ENCODE measurements at places on chromosomes 13 and 19.

DNA sequence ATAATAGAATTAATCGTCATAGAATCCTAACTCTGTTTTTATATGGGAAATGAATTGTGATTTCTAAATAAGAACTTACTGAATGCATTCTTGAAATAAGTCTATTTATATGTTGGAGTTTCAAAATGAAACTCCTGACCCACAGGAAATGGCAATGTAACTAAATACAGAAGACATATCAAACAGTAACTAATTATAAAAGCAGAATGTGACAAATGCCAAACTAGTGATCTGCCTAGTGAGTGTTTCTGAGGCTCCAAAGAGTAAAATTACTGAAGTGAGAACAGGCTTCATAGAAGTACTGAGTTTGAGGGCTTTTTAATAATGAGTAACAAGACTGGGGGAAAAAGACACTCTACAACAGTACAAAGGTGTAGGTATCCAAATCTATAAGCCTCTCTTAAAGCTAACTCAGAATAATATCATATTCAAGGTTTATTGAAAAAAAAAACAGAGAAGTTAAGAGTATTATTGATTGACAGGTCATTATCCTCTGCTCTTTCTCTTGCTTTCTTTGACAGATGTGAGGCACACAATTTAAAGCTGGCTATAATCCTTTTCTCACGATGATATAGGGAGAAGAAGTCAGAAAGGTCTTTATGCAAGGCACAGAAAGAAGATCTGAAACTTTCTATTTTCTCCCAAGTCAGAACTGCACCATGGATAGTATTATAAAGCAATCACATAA, 17.4 kb upstream of the ATXN8OS start:
- DNase-seq, result no peak

DNA sequence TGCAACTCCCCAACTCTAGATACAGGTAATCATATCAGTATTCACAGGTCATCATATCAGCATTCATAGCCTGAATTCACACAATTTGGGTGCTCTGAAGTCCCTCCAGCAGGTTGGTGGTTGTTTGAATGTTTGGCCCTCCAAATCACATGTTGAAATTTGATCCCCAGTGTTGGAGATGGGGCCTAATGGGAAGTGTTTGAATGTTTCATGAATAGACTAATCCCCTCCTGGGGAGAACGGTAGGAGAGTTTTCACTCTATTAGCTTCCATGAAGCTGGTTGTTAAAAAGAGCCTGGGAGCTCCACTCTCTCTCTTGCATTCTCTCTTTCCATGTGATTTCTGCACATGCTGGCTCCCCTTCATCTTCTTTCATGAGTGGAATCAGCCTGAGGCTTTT, 288.6 kb upstream of the PCDH9 start:
- DNase-seq, result no peak

DNA sequence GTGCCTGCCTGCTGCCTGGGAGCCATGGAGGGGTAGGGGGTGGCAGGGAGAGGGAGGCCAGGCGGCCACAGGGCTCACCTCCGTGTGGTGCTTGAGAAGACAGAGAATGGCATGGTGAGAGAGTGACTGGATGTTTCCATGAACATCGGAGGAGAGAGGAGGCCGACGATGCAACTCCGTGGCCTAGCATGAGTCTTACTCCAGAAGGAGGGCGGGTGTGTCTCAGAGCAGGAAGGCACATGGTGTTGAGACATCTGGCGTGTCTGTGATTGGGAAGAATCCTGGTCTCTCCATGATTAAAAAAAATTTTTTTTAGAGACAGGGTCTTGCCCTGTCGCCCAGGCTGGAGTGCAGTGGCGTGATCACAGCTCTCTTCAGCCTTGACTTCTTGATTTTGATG, 5.1 kb downstream of the IRGC start:
- DNase-seq, result no peak

GRCh38 chr13:105127732-105128131, 1407.7 kb downstream of the EFNB2 start:
- DNase-seq, result no peak

- no peak for DNase-seq
Measured at GRCh38 chr13:112447761-112448603, 71.8 kb downstream of the SPACA7 start.

- no peak for DNase-seq
Measured at GRCh38 chr13:30619731-30620130, 2.0 kb downstream of the USPL1 start.

GRCh38 chr19:40716031-40716481, 630 bp downstream of the COQ8B start:
- DNase-seq, result no peak

DNA sequence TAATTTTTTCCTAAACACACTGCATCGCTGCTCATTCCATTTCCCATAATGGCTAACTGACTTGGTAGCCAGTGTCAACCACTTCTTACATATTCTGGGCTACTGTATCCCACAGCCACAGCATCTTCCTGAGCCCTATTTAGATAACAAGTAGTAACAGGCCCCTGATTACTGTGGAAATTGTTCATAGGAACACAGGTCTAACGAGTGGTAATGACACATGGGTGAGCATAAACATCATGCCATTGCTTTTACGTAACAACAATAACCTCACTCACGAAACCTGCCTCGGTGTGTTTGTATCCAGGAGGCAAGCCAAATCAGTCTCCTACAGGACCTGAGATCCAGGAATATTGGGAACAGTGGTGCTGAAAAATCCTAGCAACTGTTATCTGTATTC, 438.6 kb downstream of the KLF5 start:
- DNase-seq, result no peak

- no peak for DNase-seq
Measured at GRCh38 chr13:33235564-33235963, 50.0 kb downstream of the STARD13 start.

GRCh38 chr19:1852581-1853128, 4.4 kb upstream of the REXO1 start:
- DNase-seq, result no peak

DNA sequence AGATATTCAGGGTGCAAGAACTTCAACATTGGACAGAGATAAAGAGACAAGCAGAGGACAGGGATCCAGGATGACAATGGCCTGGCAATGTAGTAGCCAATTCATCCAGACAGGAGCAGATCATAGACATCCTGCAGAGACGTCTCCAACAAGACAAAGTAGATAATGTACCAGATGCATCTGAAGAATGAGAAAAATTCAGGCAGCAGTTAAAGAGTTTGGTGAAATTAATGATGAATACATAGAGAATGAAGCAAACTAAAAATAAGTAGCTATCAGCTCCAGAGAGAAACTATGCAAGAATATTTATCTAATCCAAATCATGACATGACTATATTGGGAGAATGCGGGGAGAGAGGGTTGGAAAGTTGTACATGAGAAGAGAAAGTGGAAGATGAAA, 278.4 kb upstream of the DACH1 start:
- no peak for DNase-seq

DNA sequence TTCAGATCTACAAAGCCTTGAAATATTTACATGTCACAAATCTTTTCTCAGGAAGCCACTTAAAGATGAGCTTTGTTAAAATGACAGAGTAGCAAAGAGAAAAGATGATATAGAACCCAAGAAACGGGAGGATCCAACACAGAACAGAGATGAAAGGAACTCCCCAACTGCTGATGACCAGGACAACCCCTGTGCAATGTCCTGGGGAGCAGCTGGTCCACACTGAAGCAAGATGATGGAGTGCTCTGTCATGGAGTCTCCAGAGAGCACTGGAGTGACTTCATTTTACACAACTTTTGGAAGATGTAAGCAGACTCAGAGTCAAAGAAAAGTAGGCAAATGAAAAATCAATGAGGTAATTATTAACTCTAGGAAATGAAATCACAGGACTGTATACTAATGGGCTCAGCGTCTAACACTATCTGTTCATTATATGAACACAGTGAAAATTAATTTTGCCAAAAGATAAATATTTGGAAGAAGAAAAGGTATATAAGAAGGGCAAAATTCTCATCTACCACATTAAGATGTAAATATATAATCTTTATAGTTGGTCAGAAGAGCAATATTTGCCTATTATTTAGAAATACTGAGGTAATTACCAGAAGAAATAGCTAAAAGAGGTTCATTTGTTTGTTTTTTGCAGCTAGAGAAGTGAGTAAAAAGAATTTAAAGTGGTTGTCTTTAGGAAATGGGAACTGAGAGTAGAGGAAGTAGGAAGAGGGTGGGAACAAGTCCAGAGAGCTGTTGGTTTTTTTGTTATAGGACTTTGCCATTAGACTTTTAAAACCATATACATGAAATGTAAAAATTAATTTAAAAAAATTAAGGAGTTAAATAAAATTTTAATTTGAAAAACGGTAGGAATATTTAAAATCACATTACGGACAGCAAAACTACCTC, 30.5 kb downstream of the MTRF1 start:
- DNase-seq, result peak; percentile 13

- no peak for DNase-seq
Measured at GRCh38 chr13:20160306-20161274, at the start of gene GJA3. GJA3 (minus strand) TSS chr13:20161052; CDS start chr13:20143288, 17,764 bp downstream.

- DNase-seq, result no peak
Measured at GRCh38 chr13:73275163-73275562, 216.4 kb downstream of the KLF5 start.

DNA sequence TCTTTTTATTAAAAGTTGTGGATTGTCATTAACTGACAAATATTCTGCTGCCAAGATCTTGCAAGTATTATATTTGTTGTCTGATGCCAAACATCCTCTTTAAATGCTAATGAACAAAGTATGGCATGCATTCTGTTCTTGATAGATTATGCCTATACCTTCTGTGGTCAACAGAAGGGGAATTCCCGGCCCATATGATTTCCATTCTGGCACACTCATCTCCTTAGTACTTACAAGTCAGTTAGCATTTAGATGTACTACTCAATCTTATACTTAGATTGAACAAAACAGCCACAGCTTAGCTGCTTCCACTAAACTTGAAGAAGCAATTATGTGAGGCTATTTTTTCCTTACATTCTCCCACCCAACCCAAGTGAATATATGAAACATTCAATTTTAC, 246.1 kb upstream of the DACH1 start:
- no peak for DNase-seq

DNA sequence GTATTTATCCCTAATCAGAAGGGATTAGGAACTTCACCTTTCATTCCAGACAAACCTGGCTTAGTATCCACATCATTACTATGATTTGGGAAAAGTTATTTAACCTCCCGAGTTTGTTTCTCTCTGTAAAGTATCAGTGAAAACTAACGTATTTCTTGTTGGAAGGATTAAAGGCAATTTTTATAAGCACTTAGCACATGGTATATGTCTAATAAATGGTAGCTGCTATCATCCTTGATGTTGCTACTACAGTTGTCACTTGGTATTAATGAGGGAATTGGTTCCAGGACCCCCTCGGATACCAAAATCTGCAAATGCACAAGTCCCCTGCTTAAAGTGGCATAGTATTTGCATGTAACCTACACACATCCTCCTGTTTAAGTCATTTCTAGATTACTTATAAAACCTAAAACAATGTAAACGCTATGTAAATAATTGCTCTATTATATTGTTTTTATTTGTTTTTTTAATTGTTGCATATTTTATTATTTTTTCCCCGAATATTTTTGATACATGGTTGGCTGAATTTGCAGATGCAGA, 42.7 kb upstream of the FAM124A start:
- DNase-seq, result no peak

GRCh38 chr13:30145709-30146367, 161.5 kb downstream of the KATNAL1 start:
- DNase-seq, result no peak

DNA sequence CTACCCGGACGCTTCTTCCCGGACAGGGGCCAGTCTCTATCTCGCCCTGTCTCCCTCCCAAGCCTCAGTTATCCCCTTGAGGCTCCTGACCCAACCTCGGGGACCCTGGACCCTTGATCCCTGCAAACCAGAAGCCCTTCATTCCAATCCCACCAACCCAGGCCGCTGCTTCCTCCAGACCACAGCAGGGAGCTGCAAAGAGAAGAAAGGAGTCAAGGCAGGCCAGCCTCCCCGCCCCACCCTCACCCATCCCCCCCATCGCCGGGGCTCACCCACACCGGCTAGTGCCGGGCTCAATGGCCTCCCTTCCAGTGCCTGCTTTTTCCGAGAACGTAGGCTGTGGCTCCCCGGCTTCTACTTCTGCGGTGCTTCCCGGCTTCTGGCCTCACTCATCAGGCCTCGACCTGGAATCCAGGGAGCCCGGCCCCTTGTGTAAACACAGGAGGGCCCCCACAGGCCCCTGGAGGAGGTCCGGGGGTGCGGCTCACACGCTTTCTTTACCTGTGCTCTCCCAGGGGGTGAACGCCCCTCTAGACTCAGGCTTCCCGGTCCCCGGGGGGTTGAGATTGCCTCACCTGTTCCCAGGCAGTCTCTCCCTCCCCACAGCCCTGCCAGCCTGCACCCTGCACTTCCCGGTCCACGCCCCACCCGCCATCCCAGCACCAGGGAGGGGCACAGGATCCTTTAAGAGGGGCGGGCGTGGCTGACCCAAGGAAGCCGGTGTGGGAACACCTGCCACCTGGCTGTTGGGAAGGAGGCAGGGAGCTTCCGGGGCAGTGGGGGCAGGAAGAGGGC, at the start of gene FAM83E:
TSS of gene FAM83E (minus strand) at position 641 of the 795 bp plus-strand sequence. CDS start 1,704 bp downstream, outside the sequence.
- DNase-seq, result no peak

- peak; percentile 79 for DNase-seq
Measured at GRCh38 chr19:3360421-3361383, 5.7 kb upstream of the NFIC start.

GRCh38 chr13:110616103-110617101, 1.1 kb downstream of the NAXD start:
- DNase-seq, result peak; percentile 71

DNA sequence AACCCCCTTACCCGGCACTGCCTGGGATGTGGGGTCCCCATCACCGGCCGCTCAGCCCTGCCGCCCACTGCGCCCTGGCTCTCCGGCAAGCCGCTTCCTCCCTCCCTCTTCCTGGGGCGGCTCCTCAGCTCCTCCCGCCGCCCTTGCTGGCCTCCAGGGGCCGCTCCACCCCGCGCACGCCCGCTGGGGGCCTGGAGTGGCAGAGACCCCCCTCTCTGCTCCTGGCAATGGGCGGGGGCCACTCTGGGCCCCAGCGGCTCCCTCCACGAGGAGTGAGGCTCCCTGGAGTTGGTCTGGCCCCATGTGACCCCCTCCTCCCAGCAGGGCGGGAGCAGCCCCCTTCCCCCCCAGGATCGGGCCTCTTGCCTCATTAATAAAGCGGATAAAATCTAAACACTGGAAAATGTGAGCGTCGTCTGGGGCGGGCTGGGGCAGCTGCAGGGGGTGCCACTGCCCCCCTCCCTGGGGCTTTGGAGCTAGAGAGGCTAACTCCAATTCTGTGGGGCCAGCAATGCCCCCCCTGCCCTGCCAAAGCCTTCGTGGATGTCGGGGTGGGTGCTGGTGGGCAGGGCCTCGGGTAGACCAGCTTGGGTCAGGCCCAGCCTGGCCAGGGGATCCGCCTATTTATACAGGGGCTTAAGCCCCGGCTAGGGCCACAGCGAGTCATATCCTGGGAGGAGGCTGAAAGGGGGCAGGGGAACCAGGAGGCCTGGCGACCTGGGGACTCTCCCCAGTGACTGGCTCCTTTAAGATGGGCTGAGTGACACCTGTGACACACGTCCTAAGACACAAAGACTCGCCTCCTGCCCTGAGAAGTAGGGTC, at the start of gene PTGER1:
TSS of gene PTGER1 (minus strand) at position 104 of the 823 bp plus-strand sequence. CDS start 1,034 bp downstream, outside the sequence.
- DNase-seq, result peak; percentile 30
